Posterior cingulate gyrus (tissue), 11 donors: ENCODE measurements at places on chromosomes 6 and 20.

GRCh38 chr6:113909224-113909856, 52.2 kb downstream of the MARCKS start:
- DNase-seq, result no peak

- no peak for DNase-seq
Measured at GRCh38 chr20:55540013-55540412, 465.3 kb downstream of the CBLN4 start.

GRCh38 chr6:7155871-7156579, 48.3 kb downstream of the RREB1 start:
- no peak for DNase-seq

GRCh38 chr6:3053231-3053508, 15.1 kb upstream of the RIPK1 start:
- no peak for DNase-seq

- no peak for DNase-seq
Measured at GRCh38 chr20:14412065-14412681, 74.8 kb upstream of the FLRT3 start.

GRCh38 chr20:13348311-13349234, 127.5 kb downstream of the ISM1 start:
- no peak for DNase-seq

DNA sequence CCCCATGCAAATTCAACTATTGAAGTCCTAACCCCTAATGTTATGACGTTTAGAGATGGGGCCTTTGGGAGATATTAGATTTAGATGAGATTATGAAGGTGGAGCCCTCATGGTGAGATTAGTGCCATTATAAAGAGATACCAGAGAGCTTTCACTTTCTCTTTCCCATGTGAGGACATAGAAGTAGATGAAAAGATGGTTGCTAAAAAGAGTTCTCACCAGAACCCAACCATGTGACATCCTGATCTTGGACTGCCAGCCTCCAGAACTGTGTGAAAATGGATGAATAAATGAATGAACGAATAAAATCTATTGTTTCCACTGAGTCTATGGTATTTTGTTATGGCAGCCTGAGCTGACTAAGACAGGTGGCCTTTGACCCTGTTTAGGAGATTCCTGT, 50.6 kb upstream of the FBXO30 start:
- DNase-seq, result no peak

- DNase-seq, result no peak
Measured at GRCh38 chr6:20473518-20473917, 60.7 kb upstream of the CDKAL1 start.

DNA sequence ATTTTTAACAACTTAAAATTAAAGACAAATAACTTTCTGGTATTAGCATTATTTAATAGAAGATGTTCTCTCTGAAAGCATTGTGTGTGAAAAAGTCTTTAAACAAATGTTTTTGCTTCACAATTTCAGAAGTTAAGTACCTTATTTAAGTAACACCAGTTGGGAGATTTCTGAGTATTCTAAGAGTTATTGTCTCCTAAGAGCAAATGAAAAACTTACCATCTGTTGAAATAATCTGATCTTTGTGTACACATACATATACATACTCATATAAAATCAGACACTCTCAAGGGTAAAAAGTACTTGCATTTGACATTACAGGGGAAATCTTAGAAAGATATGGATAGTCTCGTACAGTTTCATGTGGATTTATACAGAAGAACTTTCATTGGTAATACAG, 2.4 kb downstream of the BTBD3 start:
- DNase-seq, result no peak

DNA sequence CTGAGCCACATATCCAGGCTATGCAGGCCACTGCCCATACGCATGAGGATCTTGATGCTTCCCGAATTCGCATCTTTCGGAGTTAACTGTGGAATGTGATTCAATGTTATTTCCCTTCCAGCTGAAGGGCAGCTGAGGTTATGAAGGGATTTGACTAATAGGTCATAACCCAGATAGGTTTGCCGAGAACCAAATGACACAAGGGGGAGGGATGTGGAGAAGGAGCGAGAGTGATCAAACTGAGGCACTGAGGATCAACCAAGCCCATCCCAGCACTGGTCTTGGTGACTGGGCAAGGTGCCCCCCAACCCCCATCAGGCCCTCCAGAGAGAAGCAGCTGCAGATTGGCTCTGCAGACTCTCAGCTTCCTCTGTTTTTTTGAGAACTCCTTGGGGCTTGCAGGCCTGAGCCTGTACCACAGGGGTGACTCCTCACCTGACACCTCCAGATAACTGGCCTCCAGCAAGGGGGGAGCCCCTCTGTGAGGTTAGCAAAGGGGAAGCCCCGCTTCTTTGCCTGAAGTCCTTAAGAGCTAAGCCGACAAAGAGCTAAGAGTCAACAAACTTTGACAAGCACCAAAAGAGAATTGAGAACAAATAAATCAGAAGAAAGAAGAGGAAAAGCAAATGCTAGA, 185.9 kb downstream of the PDE7B start:
- peak; percentile 76 for DNase-seq

GRCh38 chr6:153435787-153436186, 304.7 kb upstream of the RGS17 start:
- DNase-seq, result no peak

GRCh38 chr20:54535033-54535432, 59.6 kb downstream of the DOK5 start:
- no peak for DNase-seq

- no peak for DNase-seq
Measured at GRCh38 chr6:160417146-160417545, 69.0 kb downstream of the SLC22A3 start.

DNA sequence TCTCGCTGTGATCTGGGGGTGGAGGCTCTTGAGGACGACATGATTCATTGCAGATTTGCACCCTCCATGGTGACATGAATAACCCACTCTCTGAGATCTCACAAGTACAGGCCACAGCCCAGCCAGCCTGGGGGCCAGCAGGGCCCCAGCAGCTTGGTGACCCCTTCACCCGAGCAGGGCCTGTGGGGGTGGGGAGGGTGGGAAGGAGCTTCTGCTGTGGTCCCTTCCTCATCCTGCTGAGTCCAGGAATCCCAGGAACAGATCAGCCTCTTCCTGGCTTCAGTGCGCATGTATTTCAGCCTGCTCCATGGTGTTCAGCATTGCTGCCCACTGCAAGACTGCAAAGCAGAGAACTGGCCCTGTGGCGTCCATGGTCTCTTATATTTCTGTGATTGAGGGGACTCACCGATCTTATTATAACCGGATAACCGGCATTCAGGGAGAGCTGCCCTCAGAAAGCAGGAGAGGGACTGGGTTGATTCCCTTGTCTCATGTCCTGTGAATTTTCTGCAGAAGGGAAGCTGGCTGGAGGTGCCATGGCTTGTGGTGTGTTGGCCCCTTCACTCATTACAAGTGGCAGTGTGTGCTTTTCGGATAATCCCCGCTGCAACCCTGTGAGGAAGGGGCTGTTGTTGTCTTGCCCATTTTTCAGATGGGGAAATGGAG, 118.8 kb upstream of the FRMD1 start:
- no peak for DNase-seq

DNA sequence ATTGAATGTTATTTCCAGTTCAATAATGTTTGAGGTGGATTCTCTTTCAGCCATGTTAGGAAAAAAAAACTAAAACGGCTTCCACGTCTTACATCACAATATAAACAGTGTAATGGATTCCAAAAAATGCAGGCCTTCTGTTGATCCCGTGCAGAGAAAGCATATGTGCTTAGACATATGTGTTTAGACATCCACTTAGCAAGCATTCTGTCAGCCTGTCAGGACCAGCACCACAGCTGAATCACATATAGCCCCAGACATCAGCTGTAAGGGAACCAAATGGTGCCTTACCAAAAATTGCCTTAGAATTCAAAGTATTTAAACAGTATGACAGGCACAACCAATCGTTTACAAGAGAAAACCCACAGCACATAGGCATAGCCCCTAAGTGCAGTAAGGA, 304.9 kb downstream of the EYA4 start:
- no peak for DNase-seq

GRCh38 chr6:111471958-111472357, 11.1 kb downstream of the REV3L start:
- DNase-seq, result no peak

GRCh38 chr6:16466800-16467553, 228.6 kb downstream of the GMPR start:
- no peak for DNase-seq

DNA sequence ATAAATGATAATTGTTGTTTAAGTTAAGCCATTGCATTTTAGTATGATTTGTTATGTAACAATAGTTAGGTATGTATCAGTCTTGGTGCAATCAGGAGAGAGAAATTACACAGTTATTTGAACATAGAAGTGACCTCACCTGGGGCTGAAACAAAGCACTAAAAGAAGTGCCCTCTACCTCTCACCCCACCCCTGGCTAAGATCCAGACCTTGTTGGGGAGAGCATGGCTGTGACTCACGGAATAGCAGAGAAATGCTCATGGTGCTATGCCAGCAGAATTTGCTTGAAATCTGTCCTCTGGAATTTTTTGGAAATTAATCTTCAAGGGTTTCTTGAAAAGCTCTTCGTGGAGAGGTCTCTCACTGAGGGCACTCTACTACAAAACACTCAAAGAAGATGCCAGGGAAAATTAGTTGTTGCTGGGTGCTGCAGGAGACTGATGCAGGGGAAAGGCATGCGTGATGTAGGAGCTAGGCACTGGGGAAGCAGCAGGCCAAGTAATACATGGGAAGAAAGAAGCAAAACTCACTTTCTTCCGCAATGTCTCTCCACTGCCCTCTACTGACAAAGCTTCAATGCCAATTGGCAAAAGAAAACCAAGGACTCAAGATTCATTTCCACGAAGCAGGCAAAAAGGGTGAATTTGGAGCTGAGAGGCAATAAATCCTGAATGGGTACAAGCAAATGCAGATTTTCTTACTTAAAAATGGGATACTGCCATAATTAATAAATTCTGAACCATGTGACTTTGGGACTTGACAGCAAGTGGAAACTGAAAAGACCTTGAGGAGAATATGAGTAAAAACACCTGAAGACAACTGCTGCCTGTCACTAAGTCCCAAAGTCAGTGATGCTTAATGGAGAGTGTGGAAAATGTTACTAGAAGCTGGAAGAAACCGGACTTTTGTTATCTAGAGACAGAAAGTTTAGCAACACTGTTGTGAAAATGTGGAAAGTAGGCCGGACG, 136.3 kb upstream of the ZNF184 start:
- DNase-seq, result no peak

GRCh38 chr6:43999628-44000027, 127.6 kb downstream of the MRPL14 start:
- DNase-seq, result no peak

DNA sequence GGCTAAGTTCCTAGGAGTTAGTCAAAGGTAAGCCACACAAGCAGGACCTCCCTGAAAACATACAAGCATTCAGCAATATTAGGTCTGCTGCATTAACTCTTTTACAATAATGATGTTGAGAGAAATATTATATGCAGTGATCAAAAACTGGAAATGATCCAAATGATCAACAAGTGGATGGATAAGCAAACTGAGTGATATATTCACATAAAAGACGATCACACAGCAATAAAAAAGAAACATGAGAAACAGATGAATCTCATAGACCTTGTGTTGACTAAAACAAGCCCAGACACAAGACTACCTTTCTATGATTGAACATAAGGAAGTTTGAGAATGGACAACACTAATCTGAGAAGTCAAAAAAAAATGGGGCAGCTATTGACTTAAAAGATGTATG, 39.9 kb downstream of the LMBRD1 start:
- DNase-seq, result no peak

GRCh38 chr6:37456126-37456525, 23.1 kb downstream of the CMTR1 start:
- DNase-seq, result no peak

DNA sequence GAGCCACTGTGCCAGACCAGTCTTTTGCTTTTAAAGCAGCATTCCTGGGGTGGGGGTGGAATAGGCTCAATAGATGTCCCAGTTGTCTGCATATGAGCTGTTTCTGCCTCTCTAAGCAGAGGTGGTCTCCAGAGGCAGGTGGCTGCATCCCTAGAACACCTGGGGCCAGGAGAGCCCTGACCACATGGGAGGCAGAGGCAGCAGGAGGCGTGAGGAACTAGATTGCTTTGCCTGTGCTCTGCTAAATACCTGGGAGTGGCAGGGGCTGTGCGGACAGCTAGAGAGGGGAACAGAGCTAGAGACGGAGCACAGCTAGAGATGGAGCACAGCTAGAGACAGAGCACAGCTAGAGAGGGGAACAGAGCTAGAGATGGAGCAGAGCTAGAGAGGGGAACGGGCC, 29.1 kb upstream of the CLDN20 start:
- DNase-seq, result no peak

DNA sequence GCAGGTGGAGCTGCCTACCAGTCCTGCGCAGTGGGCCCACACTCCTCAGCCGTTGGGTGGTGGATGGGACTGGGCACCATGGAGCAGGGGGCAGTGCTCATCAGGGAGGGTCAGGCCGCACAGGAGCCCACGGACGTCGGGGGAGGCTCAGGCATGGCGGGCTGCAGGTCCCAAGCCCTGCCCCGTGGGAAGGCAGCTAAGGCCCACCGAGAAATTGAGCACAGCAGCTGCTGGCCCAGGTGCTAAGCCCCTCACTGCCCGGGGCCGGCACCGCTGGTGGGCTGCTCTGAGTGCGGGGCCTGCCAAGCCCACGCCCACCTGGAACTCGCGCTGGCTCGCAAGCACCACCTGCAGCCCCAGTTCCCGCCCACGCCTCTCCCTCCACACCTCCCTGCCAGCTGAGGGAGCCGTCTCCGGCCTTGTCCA, 30.2 kb upstream of the ID4 start:
- DNase-seq, result no peak

- peak; percentile 89 for DNase-seq
Measured at GRCh38 chr20:50931306-50932015, at the start of gene ADNP. ADNP (minus strand) TSS chr20:50931437; CDS start chr20:50903996, 27,441 bp downstream.

DNA sequence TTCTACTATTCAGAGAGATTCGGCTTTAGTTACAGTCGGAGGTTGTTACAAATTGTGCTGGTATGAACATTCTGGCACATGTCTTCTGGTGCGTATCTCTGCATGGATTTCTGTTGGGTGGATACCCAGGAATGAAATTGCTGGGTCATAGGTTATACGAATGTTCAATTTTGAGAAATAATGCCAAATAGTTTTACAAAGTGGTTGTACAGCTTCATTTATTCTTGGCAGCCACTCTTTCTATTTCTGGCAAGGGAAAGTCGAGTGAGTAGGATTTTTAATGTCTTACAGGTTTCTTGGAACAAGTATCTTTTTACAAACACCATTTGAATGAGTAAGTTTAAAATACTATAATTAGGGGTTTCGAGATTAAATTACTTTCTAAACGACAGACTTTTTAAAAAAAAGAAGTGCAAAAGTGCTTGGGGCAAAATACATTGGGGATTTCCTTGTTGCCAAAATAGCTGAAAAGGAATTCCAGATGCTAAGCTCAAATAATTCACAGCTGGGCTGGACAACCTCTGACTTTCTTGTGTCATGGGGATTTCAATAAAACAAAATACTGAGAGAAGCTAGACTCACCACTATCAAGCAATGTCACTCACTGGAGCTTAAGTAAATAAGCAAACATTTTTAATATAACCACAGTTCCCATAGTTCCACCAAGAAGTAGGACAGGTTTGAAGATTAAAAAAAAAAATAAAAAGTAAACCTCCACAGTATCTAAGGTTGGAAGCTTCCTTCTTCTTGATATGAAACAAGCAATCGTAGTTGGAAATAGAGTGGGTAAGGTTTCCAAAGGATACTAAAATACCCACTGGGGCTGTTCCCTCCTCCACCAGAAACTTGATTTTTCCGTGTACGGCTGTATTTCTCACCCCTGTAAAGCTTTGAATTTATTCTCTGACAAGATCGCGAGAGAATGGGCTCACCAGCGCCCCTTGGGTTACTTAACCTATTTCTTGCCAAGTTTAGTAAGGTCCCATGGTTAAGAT, 21.6 kb upstream of the GFOD1 start:
- DNase-seq, result no peak

GRCh38 chr20:63070301-63070625, 63.5 kb upstream of the BHLHE23 start:
- no peak for DNase-seq
